ENCODE measurements at places on chromosomes 11 and 22.

GRCh38 chr22:32546496-32546895, 71.9 kb downstream of the FBXO7 start:
- no peak for DNase-seq

- no peak for DNase-seq
Observed at GRCh38 chr11:69311767-69312385, 17.9 kb downstream of the MYEOV start.

DNA sequence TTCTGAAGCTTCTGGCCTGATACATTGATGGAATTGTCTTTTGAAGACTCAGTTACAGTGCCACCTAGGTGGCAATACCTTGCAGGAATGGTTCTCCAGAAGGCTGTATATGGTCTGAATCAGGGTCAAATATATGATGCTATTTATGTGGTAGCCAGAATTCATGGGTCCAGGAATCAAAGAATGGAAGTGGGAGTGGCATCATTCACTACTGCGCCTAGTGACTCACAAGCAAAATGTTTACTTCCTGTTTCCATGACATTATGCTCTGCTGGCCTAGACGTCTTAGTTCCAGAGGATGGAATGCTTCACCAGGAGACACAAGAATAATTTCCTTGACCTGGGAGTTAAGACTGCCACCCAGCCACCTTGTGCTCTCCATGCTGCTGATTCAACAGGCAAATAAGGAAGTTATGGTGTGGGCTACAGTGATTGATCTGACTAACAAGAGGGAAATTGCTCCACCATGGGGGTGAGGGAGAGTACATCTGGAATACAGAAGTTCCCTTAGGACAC, 491.8 kb downstream of the ETS1 start:
- DNase-seq = no peak

DNA sequence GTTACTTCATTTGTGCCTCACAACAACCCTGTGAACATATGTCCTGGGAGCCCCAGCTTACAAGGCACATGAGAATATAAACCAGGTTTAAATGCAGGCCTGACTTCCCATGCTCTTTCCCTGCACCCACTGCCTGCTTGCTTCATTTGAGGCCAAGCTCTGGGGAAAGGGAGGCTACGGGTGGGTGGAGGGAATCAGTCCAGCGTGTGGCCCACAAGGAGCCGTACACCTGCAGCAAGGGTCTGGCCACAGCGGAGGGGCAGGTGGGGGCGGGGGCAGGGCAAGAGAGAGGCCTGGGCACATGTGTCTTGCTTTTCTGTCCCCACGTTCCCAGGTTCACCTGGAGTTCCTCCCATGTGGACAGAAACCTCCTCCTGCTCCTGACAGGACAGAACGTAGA, 26.2 kb downstream of the FAM83F start:
- DNase-seq = no peak

GRCh38 chr11:107689317-107690202, 22.3 kb downstream of the SLN start:
- DNase-seq = peak; percentile 68

DNA sequence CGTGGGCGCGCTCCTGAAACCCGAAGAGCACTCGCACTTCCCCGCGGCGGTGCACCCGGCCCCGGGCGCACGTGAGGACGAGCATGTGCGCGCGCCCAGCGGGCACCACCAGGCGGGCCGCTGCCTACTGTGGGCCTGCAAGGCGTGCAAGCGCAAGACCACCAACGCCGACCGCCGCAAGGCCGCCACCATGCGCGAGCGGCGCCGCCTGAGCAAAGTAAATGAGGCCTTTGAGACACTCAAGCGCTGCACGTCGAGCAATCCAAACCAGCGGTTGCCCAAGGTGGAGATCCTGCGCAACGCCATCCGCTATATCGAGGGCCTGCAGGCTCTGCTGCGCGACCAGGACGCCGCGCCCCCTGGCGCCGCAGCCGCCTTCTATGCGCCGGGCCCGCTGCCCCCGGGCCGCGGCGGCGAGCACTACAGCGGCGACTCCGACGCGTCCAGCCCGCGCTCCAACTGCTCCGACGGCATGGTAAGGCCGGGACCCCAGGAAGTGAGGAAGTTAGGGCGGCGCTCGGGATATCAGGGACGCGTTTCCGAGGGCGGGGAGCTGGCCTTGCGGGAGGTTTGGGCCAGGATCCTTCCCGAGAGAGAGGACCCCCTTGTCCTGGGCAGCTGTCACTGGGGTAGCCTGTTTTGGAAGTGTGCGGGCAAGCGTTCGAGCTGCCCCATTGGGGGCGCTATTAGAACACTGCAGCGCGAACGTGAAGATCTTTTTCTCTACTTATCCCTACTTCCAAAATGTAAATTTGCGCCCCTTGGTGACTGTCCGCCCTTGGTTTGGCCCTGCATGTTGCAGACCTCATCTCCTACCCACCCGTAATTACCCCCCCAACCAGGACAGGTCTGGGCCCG, 796 bp downstream of the MYOD1 start:
- no peak for DNase-seq

DNA sequence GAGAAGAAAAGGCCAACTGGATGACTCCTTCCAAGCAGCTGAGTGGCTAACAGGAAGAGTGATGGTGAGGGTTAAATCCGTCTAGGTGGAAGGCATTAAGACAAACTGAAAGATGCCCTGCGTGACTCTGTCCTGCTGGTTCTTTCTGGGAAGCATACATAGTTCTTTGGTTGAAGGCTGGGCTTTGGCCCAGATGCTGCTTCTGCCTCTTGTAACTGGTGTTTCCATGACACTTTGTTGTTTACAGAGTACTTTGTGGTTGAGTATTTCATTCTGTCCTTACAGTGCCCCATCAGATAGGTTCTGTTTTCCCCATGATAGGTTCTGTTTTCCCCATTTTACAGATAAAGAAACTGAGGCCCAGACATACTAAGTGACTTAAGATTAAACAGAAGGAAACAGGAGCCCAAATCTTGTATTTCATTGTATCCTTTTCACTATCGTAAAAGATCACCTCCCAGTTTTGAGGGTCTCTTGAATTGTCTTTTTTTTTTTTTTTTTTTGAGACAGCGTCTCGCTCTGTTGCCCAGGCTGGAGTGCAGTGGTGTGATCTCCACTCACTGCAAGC, 124.3 kb upstream of the RASSF10 start:
- DNase-seq = no peak

- DNase-seq = no peak
Observed at GRCh38 chr11:88179141-88179540, 3.9 kb upstream of the RAB38 start.
